A673 (cell line): ENCODE measurements at places on chromosomes 3 and 15.

GRCh38 chr3:148937467-148938255, 53.7 kb upstream of the GYG1 start:
- no peak for DNase-seq

- DNase-seq = no peak
Observed at GRCh38 chr3:56288258-56288657, 180.0 kb downstream of the ERC2 start.

DNA sequence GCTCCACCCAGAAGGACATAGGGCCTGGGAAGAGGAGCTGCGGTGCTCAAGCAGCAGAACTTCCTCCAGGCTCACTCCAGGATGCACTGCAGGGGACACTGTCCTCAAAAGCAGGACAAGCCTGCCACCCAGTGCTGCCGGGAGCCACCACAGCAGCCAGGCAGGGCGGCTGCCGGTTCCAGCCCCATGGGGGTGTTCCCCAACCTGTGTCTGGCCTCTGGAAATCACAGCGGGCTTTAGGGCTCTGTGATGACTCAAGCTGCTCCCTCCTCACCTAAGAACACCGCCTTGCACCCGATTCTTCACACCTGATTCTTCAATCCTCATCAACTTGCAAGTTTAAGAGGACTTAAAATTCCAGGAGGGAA, 71.9 kb upstream of the SLC6A11 start:
- peak; percentile 15 for DNase-seq

- no peak for DNase-seq
Observed at GRCh38 chr3:118495206-118495605, 539.4 kb downstream of the IGSF11 start.

DNA sequence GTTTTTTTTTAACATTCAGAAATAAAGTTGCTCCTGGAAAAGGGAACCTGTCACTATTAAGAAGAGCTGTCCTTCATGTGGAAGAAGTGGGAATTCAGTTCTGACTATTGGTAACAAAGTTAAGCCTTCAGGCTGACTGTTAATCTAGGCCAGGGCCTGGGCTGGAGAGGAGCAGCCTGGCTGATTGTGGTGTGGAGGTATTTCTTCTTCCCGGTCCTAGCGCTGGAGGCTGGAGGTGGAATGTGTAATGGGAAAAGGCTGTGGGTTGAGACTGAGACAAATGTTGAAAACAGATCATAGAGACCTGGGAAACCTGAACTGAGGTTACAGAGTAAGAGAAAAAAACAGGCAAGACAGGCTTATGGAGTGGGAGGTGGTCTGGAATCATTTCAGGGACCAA, 23.8 kb upstream of the SH3BP5 start:
- no peak for DNase-seq
